Hepatocyte (in vitro differentiated cells): ENCODE measurements at places on chromosomes 3 and 15. TPM values are rescaled to one million over a fixed set of nuclear protein-coding genes. Genes with fewer than 3 reads are reported as not detected.

Gene ANKDD1A
- 1.8 and 3.6 TPM in 2 replicates for total RNA-seq

DNA sequence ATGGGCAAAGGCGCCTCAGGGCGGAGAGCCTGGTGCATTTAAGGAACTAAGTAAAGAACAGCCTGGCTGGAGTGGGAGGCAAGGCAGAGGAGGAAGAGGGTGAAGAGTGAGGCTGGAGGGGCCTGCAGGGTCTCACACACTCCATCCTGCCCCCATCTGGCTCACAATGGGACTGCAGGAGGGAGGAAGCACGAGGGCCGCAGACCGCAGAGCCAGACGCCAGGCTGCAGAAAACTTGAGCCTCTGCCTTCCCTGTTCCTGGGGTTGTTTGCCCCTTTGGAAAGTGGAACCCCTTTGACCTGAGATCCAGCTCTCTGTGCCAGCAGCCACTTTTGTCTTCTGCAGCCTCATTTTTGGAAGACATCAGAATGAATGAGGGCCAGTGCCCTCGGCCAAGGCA lies 138.0 kb downstream of the SRGAP3 start:
- no peak for DNase-seq

GRCh38 chr3:186219211-186219638 lies 110.3 kb upstream of the ETV5 start:
- DNase-seq = no peak

Gene DNAH1
- total RNA-seq = 2.5 and 4.0 TPM in 2 replicates

- DNase-seq = no peak
Measured at GRCh38 chr15:51348688-51349087, 7.2 kb downstream of the GLDN start.
